ENCODE measurements at places on chromosomes 4 and X.

DNA sequence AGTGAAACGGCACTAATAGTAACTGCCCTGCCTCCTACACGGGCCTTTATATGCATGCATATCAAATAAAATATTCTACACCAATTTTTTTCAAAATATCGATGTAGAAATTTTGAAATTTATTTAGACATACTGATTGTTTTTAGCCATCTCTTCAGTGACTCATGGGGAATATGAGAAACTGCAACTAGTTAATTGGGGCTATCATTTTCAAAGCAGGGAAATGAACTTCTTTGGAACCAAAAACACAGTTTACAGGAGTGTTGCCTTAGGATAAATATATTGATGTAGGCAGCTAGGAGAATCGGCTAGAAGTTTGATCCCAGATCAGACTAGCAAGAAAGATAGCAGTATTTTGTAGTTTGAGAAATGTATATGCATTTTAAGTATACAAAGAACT is 1010.8 kb upstream of the AGA start:
- DNase-seq, result no peak

GRCh38 chrX:74242050-74242449 is 61.9 kb upstream of the ZCCHC13 start:
- DNase-seq, result peak; percentile 80

GRCh38 chr4:139806929-139807328 is 141.3 kb downstream of the MGST2 start:
- no peak for DNase-seq

GRCh38 chr4:31134720-31135119 is 414.6 kb downstream of the PCDH7 start:
- no peak for DNase-seq

DNA sequence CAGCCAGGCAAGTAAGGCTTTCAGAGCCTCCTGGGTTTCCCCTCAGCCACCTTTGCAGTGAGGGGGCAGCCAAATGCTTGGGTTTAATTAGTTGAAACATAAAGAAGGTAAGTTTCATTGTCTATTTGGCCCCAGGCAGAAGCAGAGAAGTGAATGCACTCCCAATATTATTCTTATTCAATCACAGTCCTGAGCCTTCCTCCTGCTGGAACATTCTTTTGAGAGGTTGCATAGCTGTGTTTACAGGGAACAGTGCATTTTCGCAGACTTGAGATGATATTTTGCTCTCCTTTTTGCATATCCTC is 13.9 kb downstream of the SLC2A9 start:
- DNase-seq, result no peak

- DNase-seq, result no peak
Measured at GRCh38 chrX:155949098-155949497, 48.4 kb upstream of the IL9R start.

GRCh38 chrX:6129195-6129594 is 99.5 kb downstream of the NLGN4X start:
- no peak for DNase-seq

- no peak for DNase-seq
Measured at GRCh38 chrX:39843318-39843717, 254.4 kb downstream of the BCOR start.

DNA sequence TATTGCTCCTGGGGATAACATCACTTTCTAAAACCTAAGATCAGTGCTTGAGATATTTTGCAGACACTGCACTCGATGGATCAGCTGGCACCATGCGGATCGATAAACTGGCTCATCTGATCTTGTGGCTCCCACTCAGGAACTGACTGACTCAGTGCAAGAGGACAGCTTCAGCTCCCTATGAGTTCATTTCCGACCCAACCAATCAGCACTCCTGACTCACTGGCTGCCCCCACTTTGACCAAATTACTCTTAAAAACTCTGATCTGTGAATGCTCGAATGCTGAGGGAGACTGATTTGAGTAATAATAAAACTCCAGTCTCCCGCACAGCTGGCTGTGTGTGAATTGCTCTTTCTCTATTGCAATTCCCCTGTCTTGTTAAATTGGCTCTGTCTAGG is 110.1 kb downstream of the ANAPC4 start:
- no peak for DNase-seq

DNA sequence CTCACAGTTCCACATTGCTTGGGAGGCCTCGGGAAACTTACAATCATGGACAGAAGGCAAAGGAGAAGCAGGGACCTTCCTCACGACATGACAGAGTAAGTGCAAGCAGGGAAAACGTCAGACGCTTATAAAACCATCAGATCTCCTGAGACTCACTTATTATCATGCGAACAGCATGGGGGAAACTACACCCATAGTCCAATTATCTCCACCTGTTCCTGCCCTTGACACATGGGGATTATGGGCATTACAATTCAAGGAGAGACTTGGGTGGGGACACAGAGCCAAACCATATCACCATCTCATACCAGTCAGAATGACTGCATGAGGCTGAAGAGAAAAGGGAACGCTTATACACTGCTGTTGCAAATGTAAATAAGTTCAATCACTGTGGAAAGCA is 1066.9 kb upstream of the PCDH7 start:
- no peak for DNase-seq

DNA sequence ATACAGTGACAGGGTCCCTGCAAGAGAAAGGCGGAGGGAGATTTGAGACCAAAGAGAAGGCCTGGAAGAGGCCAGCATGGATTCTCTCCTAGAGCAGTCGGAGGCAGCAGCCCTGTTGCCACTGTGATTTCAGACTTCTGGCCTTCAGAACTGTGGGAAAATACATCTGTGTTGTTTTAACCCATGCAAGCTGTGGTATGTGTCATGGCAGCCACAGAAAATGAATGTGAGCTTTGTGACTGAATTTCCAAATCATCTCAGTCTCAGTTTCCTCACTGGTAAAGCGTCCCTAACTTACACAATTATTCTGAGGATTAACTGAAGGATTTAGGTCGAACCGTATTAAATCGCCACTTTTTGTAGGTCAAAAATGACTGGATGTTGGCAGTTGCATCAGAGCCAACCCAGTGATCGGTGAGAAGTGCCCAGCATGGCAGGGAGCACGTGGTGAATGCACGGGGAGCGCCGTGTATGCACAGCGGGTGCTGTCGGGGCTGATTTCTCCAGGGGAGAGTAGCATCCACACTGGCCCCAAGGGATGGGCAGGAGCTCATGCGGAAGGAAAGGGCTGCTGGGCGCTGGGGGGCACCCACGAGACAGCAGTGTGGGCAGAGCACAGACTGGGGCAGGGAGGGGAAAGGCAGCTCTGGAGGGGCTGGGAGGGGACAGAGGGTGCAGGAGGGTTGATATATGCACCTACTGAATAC is 23.8 kb upstream of the NSG1 start:
- DNase-seq, result peak; percentile 29

DNA sequence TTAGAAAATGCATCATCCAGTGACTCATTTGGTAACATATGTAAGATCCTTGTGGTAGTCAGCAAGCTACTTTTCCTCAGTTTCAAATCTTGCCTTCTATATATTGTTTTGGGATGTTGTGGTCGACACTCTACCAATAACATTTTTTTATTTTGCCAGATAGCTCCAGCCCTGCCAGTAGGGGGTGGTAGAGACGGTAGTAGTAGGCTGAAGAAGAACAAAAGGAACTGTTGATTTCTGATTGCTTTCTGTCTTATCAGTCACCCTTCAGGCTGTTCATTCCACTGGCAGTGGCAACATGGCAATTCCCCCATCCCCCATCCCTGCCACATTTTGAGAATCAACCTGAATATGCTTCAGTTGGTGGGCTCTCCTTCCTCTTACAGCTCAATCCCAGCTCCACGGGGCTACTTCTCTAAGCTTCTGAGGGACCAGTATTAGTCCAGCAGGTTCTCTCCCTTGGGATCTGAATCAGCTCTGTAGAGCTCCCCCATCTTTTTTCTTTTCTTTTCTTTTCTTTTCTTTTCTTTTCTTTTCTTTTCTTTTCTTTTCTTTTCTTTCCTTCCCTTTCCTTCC is 171.5 kb upstream of the VEGFC start:
- no peak for DNase-seq

DNA sequence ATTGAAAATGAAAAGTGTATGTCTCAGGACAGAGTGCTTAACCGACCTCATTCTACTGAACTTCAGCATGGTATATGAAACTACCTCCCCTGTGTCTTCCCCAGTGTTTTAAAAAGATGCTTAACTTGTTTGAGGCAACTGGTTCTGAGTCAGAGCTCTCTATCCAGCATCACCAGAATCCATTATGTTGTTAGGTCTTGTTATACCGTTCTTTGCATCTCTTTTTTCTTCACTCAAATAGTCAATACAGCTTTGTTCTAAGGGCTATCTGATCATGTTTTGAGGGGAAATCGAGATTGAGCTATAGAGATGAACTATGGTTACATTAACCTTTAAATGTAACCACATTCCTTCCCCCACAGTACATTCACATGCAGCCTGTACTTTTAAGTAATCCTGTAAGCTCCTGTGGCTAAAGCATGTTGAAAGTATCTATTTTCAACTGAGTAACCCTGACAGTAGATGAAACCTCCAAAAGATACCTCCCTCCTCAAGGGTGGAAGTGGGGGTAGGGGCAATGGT is 514.4 kb downstream of the RPA4 start:
- no peak for DNase-seq

DNA sequence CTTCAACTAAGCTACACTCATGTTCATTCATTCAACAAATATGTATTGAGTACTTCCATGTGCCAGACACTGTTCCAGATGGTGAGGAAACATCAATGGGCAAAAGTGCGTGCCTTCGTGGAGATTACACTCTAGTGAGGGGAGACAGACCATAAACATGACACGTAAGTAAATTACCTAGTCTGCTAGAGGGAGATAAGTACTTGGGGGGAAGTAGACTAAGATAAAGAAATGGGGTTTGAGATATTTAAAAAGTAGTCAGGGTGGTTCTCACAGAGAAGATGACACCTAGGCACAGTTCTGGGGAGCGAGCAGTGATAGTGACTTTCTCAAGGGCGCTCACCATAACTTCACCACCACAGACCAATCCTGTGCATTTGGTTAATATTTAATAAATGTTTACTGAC is 11.7 kb downstream of the JCHAIN start:
- DNase-seq, result peak; percentile 44

DNA sequence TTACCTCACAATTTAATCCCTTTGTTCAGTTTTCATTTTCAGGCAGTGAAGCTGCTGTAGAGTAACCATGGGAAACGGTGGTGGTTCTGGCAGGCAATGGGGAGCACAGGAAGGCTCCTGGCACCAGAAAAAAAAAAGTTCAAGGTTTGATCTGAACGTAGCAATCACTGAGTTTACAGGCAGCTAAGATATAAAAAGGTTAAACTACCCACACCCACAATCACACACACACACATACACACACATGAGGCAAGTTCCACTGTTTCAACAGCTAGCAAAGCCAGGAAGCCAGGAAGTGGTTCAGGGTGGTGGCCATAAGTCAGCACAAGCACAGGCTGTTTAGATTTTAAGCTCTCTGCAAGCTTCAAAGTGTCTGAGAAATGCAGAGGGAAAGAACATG is at the start of gene SULT1B1:
Gene SULT1B1, minus strand, starts transcription at position 166 of the 400 bp plus-strand sequence. CDS start 5,403 bp downstream, outside the sequence.
- DNase-seq, result no peak

DNA sequence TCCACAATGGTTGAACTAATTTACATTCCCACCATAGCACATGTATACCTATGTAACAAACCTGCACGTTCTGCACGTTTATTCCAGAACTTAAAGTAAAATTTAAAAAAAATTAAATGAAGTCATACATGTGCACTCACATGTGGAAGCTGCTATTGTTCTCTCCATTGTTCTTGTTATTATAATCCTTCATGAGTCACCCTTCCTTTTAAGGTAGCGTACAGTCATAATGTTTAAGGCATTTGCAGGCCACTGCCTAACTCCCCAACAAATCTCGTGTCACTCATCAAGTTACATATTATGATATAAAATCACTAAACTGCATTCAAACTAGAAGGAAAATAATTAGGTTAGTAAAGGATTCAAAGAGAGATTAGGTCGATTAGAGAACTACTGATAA is 63.6 kb downstream of the SLC7A11 start:
- DNase-seq, result peak; percentile 48

- DNase-seq, result peak; percentile 14
Measured at GRCh38 chrX:97065973-97066372, 182.3 kb downstream of the RPA4 start.

DNA sequence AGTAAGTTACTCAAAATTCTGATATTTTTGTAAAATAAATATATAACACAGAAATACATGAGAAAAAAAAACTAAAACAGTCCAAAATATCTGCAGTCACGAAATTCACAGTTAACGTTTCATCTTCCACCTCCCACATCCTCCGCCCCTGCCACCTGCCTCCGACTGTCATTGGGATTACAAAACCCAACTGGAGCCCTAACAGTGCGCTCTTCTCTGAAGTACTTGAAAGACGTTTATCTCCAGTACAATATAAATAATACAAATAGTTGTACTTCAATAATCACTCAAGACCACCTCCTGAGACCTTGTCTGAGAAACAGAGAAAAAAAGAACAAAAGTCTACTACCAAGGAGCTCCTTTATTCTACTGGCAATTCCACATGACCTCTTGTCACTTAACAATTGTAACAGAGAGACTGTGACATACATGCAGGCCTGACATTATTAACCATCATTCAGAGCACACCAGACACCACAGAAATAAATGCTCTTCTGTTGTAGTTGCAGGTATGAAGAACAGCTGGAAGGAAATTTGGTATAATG is 280.6 kb downstream of the PPP3CA start:
- no peak for DNase-seq

GRCh38 chr4:38071801-38072431 is 111.7 kb downstream of the PTTG2 start:
- DNase-seq, result no peak
